Glomerular endothelial cell (primary cell): ENCODE measurements at places on chromosomes 12 and 14. TPM values are rescaled to one million over a fixed set of nuclear protein-coding genes. Genes with fewer than 3 reads are reported as not detected.

The OR6C2 gene
- not detected in 2 replicates for total RNA-seq

The ZNF705A gene
- not detected in 2 replicates for total RNA-seq

The CATSPERB gene
- total RNA-seq = not detected in 2 replicates

The KCNK10 gene
- not detected in 2 replicates for total RNA-seq

The SERPINA9 gene
- total RNA-seq = not detected in 2 replicates
